ENCODE measurements at places on chromosomes 2 and 18.

DNA sequence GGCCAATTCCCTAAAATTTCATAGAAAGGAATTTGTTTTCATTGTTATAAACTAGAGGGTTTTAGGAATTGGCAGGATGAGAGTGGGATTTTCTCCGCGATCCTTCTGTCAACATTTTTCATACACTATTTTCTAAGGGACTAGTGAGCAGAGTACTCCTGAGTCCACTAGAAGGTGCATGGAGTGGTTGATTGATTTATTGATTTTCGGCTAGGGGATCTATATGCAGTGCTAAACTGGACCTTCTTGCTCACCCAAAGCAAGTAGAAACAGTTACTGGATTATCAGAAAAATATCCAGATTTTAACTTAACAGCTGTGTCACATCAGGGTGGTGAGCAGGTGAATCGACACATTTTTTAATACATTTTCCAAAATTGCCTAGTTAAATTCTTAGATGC is 159.9 kb upstream of the DTNA start:
- no peak for DNase-seq

DNA sequence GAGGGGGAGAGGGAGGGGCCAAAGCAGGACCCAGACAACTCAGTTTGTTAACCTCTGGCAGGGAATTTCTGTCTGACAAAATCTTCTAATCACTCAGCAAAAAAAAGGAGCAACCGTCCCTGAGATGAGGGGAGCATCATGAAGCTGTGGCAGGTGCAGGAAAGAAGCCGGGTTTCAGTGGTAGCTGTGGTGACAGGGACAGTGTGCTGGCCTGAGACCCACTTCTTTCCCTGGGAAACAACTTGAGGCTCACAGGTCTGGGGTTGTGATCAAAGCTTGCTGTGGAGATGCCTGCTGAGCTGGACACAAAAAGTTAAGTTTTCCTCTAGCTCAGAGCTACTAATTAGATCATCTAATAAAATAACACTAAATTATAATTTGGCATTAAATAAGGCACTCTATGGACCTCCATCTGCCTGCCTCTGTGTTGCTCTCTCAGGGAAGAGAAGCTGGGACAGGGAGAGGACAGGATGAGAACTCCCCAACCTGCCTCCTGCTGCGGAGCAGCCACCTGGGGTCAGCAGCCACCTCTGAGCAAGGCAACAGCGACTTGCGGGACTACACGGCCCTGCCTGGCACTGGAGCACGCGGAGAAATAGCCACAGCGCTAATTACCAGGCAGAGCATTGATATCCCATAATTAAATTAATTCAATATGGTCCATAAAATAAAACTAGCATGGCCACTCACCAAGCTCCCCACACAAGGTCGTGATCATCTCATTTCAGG is 104.6 kb upstream of the TEX51 start:
- no peak for DNase-seq

GRCh38 chr2:110946902-110947301 is 173.8 kb upstream of the BCL2L11 start:
- peak; percentile 60 for DNase-seq

GRCh38 chr2:108615480-108616090 is 81.3 kb downstream of the LIMS1 start:
- no peak for DNase-seq

GRCh38 chr2:240898108-240898730 is 2.3 kb upstream of the MAB21L4 start:
- DNase-seq: no peak

DNA sequence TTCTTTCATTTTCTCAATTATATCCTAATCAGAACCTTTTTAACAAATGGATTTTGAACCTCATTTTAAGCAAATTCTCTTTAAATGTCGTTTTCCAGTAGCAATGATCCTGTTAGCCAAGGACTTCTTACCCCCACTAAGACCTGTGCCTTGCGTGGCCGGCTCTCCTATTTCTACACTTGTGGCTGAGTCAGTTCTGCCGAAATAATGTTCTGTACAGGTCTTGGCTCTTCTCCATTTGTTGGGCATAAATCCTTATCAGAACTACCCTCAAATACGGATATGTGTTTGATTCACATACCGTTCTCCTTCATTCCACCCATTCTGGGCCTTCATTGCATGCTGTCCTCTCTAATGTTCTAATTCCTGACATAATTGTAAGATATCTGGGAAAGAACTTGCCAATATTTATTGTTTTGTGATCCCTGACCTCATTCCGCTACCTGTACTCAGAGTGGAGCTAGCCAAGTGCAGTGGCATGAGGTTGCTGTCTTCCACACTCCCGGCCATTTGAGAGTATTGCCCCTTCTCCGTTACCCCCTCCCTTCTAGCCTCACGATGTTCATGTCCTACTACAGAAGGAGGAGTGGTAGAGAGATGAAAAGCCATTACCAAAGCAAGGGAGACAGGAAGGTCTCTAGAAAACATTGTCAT is 78.7 kb downstream of the MYOM1 start:
- DNase-seq: no peak

- peak; percentile 2 for DNase-seq
Measured at GRCh38 chr2:141497272-141497671, 633.5 kb downstream of the LRP1B start.

GRCh38 chr2:70532244-70532935 is 21.2 kb downstream of the TGFA start:
- DNase-seq: no peak

DNA sequence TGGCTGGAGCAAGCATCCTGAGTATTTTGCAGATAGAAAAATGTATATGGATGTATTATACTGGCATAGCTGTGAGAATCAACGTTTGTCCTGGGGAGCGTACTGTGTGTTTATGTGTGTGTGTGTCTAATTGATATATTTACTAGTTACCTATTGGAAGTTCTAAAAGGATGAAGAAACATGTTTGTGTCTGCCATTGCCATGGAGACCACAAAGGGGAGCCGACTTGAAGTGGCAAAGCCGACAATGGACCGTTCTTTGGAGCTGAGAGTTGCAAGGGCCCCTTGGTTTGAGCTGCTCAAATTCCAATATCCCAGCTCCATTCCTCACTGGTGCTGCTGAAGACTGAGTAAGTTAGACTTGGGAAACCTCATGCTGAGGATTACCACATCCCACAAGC is 14.3 kb upstream of the SLC25A52 start:
- no peak for DNase-seq

Measured in CD14-positive monocyte (primary cell).